Mesenchymal stem cell (in vitro differentiated cells and primary cell): ENCODE measurements at places on chromosomes 6 and 20.
A peak's percentile ranks its signal among the peaks of the same experiment; 100 is the strongest.

GRCh38 chr6:75824160-75824559, 75.1 kb downstream of the MYO6 start:
- no peak for DNase-seq

DNA sequence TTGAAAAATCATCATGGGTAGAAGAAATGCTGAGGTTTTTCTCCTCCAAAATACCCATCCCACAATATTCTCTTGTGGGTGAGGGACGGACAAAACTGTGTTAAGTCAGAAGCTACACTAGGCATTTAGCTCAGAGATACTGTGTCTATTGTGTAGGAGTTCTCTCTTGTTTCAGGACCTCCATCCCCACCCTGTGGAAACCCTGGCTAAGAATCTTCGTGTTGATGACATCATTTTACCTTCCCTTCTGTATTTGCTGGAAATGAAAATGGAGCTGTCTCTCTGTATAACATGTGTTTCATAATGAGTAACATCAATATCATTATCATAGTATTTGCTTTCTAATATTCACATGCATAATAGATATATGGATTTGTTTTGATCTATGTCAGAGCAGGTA, 1193.0 kb upstream of the CITED2 start:
- no peak for DNase-seq

- no peak for DNase-seq
Observed at GRCh38 chr20:59788811-59789397, 144.5 kb downstream of the SYCP2 start.

DNA sequence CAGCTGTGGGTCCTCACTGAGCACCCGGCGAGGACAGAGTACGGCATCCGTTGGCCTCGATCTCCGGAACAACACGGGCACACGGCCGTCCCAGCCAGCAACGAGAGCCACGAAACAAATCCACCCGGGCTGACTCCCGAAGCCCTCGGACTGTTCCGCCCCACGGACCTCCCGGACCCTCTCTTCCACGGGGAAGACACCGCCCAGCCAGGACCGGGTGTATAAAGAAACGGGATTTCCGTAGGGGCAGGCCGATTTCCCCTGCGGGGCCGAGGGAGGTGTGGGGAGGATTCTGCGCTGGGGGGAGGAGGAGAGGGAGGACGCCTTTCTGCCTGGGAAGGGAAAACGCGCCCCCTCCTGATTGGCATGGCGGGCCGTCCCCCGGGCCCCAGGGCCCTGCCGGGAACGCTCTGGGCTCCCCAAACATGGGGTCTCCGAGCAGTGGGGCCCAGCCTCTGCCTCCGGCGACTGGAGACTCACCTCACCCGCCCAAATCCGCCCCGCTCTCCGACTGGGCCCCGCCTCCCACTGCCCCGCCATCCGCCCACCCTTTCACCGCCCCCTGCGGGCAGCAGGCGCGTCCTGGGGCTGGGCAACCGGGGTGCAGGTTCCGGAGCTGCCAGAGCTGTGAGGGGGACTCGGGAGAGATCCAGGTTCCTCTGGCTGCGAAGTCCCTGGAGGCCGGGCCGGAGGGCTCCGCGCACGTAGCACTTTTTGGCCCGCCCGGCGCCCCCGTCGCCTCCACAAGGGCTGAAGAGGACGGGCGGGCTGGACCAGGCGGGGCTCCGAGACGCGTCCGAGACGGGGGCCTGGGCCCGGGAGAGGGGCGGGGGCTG, 679 bp upstream of the PPDPF start:
- DNase-seq: peak; percentile 66

DNA sequence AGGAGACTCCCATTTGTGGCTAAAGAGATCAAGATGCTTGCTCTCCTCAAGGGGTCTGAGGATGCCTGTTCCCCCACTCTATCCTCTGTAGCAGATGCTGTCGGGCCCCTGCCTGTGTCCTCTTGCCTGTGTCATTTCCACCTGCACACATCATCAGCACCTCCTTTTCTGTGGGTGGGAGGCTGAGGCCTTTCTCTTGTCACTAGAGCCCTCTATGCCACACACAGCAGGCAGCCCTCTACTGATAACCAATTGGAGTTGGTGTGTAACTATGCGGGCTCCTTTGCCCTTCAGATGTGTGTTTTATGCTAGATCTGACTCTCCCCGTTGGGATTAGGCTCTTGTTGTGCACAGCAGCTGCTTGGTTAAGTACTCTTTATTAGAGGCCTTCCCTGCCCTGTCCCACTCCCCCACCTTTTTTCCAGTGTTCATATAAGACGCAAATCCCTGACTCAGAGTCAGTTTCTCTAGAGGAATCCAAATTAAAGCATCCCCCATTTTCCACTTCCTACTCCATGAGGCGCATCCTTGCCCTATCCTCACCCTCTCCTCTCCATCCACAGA, 7.7 kb downstream of the TREML2 start:
- no peak for DNase-seq

GRCh38 chr20:55216525-55217242, 741.3 kb downstream of the DOK5 start:
- DNase-seq: no peak

GRCh38 chr6:98828211-98828788, 6.1 kb upstream of the POU3F2 start:
- DNase-seq: no peak

DNA sequence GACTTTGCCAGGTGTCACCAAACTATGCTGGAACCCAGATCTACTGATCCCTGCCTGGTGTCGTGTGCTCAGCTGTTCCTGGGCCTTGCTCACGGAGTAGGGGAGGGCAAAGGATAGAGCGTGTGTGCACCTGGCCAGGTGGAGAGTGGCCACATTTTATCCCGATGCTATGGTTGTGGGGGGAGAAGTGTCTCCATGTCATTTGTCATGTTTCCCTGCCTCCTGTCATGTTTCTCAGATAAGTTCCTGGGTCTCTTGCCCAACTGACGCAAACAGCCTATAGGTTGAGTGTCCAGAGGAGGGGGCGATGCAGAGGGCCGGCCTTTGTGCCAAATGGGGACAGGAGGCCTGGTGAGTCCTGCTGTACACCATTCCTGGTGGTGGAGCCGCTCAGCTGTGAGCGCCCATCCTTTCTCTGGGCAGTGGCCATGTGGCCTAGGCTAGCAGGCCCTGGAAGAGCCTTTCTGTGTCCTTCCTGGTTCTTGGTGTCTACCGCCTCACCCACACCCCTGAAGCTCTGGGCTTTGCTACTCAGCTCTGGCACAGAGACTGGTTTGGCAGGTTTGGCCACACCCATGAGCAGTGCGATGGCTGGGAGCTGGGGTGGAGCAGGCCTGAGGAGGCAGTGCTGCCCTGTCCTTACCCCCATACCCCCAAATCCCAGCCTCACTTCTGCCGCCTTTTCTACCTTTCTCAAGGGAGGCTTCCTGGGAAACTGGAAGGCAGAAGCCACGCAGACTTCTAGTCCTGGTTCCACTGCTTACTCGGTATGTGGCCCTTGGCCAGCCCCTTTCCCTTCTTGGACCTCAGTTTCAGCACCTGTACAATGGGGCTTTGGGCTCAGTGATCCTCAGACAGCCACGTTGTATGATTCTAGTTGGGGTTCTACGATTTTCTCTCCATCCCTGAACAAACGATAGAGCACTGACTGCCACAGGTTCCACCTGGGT, 32.3 kb upstream of the EPB41L1 start:
- DNase-seq: no peak
